ENCODE measurements at places on chromosomes 12 and 14. TPM values are rescaled to one million over a fixed set of nuclear protein-coding genes. Genes with fewer than 3 reads are reported as not detected.

DNA sequence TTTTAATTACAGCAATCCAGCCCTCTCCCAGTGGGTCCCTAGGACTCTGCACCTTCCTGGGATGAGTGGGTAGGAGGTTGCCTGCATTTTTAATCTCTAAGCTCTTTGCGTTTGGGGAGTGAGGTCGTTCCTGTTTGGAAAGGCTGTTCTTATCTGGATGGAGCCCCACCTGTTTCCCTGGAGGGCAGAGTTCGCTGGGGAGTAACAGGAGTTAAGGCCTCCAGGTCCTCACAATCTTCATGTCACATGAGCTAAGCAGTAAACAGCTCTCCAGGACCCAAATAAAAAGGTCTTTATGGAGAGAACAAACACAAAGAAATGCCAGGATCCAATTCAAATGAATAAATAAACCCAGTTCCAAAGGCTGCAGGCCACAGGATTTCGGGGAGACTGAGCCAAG lies 56.0 kb upstream of the RFLNA start:
- no peak for DNase-seq

- DNase-seq = no peak
These were observed 263.4 kb upstream of the PLEKHG7 start for GRCh38 chr12:92439420-92439805.

SLC8A3 gene
- total RNA-seq = 1.9 TPM

TOMM20L gene
- total RNA-seq = not detected
